ENCODE measurements at places on chromosomes 11 and 22.

GRCh38 chr11:64152841-64153691 lies 12.8 kb downstream of the MACROD1 start:
- no peak for DNase-seq

- no peak for DNase-seq
Measured at GRCh38 chr22:17486313-17486712, 77.0 kb upstream of the SLC25A18 start.

DNA sequence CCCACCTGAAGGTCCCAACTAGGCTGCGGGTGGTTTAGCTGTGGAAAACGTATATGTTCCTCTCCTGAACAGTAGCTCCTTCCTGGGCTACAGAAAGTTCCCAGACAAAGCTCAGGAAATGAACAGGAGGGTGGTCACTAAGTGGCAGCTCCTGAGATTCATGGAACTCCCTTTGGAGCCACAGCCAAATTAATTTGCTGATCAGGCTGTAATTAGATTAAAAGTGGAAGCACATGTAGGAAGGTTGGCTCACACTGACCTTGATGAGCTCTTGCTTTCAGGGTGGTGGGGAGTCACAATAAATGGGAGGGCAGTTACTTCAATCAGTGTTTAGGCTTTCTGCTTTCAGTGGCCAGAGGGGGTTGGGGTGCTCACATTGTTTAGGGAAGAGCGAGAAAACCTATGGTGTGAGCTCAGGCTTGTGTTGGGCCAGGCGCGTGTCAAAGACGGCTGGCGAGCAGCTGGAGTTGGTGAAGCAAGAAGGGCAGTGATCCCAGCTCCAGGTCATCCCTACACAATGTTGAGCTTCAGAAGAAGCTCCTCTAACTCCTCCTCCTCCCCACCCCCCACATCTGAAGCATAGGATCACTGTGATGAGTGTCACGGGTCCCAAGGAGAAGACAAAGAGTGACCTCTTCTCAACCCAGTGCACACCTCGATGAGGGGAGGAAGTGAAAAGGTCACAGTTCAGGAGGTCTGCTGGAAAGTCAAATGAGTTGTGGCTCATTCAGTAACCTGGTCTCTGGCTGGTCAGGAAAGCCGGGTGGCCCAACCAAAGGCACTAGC lies 42.5 kb downstream of the CLPB start:
- no peak for DNase-seq

- no peak for DNase-seq
Measured at GRCh38 chr11:124798991-124799347, 1.2 kb downstream of the MSANTD2 start.

DNA sequence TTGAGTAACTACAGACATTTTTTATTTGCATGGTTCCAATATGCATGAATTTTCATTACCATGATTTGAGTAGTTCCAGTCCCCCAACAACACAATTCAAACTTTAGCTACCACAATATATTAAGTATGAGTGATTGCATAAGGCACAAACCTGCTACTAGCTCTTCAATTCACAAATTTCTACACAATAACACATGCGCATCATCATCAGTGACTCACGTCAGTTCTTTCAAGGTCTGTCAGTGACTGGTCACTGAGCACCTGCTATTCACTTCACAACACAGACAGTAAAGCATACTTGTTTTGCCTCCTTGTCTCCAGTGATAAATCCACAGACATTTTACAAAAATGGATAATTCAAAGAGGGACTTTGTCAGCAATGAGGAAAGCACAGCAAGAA lies 435.1 kb upstream of the CCDC90B start:
- no peak for DNase-seq

GRCh38 chr11:111793863-111794262 lies 27.7 kb upstream of the PPP2R1B start:
- DNase-seq, result no peak

DNA sequence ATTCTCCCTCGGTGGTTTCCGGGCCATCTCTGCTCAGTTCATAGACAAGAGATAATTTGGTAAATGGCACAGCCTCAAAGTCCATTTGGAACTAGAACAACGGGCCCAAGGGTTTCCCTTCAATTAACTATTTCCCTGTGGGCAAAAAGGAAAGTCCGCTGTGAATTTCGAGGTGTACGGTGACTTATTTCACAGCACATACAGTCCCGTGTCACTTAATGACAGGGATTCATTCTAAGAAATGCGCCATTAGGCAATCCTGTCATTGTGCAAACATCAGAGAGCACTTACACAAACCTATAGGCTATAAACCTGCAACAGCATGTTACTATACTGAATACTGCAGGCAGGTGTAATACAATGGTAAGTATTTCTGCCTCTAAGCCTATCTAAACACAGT lies 551.6 kb downstream of the OPCML start:
- no peak for DNase-seq

GRCh38 chr11:67435031-67435726 lies 2.3 kb downstream of the PTPRCAP start:
- DNase-seq, result no peak

DNA sequence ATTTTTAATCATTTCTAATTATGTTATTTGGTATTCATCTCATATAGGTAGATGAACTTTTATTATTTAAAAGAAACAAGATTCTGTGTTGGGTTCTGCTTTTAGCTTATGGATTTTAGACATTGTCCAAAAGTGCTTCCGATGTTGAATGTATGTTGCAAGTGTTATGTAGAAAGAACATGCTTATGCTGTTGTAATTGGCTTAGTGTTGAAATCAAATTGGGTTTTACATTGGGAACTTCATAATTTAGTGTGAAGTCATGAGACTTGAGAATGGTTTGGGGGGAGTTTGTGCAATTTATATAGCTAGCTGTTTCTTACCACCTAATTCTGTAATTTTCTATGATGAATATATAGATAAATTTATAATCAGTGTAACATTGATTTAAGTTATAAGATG lies 3.6 kb downstream of the MTMR3 start:
- no peak for DNase-seq

GRCh38 chr22:44919691-44920090 lies 90.1 kb downstream of the PHF21B start:
- DNase-seq, result no peak

DNA sequence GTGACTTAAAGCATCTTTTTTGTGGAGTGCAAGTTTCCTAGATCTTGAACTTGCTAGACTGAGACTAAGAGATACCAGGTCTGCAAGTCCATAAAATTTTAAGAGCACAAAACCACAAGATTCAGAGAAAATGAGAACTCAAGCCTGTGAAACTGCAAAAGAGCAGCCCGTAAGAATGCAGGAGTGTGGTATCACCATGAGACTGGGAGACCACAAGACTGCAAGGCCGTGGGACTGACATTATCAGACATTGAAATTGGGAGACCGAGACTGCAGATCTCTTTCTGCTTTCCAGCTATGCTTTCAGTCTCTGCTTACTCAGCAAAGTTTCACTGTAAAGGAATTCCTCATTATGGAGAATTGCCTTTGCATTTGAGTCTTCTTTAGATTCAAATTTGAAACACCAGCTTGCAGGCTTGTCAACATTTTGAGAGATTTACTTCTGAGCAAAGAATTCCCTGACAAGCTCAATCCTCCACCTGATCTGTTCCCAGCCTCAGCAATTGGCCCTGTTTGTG lies 621.2 kb downstream of the KCNA4 start:
- DNase-seq, result no peak
